Omental fat pad (tissue), 4 donors: ENCODE measurements at places on chromosomes 6 and 20. TPM values are rescaled to one million over a fixed set of nuclear protein-coding genes. Genes with fewer than 3 reads are reported as not detected.

GRCh38 chr6:143939364-143939763 is 68.7 kb downstream of the PLAGL1 start:
- DNase-seq: no peak

- no peak for DNase-seq
These were observed 67.2 kb downstream of the POPDC3 start for GRCh38 chr6:105112577-105112976.

UBE2C gene
- total RNA-seq: not detected

GRCh38 chr6:132286298-132287019 is 114.8 kb downstream of the MOXD1 start:
- DNase-seq: no peak

LBP gene
- total RNA-seq: 3.5 TPM

ADGB gene
- total RNA-seq: not detected

GRCh38 chr20:381581-382290 is 1.2 kb downstream of the TRIB3 start:
- no peak for DNase-seq

DNA sequence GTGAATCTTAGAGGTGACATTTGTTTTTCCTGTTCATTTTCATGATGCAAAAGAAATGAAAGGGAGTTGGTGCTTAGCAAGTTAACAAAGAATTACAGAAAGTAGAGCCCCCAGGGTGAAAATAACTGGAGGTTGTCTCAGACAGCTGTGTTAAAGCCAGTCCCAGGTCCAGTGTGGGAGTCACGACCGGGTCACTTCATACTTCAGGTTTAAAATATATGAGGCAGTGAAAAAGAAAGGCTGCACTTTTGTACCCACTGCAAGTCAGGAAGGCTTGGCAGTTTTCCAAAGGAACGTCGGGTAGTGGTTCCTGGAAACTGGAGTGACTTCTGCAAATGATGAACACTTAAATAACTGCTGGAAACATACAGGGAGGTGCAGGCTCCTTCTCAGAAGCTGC is 91.5 kb upstream of the THBS2 start:
- DNase-seq: no peak

DNA sequence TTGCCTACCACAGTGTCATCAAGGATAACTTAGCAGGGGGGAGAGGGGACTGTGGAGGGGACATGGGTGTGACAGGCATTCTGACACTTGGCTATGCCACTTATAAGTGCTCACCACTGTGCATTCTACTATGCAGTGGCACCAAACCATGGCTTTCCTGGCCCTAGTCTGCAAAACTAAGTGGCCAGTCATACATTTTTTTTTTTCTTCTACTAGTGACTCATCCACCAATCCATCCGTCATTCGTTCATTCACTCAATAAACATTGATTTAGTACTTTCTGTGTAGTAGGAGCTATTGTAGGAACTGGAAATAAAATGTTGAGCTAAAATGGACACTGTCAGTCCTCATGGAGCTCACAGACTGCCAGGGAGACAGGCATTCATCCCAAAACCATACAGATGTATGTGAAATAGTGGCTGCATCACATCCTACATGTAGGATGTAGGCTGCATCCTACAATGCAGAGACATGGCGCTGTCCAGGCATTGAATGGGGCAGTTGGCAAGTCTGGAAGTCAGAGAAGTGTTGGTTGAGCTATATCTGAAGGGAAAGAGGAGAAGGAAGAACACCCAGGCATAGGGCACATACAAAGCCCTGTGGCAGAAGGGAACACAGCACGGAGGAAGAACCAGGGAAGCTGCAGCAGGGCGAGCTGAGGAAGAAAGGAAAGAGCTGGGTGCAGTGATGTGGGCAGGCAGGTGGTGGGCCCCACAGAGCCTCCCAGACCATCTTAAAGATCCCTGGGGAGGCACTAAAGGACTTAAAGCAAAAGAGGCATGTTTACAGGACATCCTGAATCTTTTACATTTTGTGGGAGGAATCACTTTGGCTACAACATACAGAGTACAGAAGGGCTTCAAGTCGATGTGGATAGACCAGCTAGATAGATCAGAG is 224.4 kb downstream of the UST start:
- DNase-seq: no peak
